ENCODE measurements at places on chromosomes 7 and 10. TPM values are rescaled to one million over a fixed set of nuclear protein-coding genes. Genes with fewer than 3 reads are reported as not detected.

DNA sequence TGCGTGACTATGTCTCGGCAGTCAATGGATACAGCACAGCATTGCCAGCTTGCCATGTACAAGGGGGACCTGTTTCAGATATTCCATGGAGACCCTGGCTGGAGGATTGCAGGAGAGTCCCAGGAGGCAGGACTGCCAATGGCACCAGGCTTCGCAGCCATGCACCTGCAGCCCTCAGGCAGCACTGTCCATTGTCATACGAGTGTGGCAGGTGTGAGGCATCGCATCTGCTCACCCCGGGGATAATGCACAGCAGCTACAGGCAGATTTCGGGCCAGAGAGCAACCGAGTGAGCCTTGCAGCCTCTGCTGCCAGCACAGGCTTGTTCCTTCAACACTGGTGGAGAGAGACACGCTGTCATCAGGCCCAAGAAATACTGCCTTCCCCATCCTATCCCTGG lies 415.1 kb downstream of the PAXIP1 start:
- H3K36me3 ChIP-seq = no peaks in the 10 kb centered on the region
- H3K27ac ChIP-seq = no peak overlapping the region
- H3K4me3 ChIP-seq = no peak overlapping the region
- no peaks in the 10 kb centered on the region for H3K27me3 ChIP-seq

DNA sequence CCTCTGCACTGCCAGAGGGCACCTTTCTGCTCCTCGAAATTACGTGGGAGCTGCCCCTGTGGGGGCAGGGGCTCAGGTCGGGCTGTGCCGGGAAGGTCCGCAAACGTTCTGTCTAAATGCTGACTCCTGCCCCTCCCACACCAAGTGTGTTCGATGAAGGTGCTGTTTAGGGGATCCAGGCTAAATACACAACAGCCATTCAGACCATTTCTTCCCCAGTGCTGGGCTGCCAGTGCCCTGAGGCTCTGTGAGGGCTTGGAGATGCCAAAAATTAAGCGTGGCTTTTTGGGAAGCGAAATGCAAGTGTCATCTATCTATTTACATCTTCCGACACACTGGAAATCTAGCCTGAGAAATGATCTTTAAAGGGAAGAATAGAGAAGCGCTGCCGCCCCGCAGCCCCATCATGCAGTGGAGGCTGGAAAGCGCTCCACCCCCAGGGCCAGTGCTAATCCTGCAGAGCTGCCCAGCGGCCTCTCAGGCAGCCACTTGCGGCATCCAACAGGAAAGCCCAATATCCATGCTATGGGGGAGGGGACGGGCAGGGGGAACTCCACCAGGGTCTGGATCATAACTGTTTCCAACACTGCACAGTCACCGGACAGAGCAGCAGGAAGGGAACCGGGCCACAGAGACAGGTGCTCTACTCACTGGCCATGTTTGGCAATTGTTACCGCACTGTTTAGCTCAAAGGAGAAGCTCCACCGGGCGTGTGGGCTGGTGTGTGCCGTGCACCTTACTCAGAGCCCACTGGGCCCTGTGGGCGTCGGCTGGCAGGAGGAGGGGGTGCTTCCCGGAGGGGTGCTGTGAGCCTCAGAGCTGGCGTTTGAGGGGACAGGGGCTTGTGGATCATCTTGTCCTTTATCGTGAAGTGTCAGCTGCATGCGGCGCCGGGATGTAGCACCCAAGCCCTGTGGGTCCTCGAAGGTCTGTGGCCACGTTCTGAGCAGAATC lies 205.5 kb downstream of the DNAJB6 start:
- H3K27ac ChIP-seq = no peak overlapping the region
- no peak for DNase-seq

GRCh38 chr7:134514663-134515062 lies 12.7 kb upstream of the AKR1B10 start:
- peaks cover 27% of the 10 kb centered on the region for H3K4me1 ChIP-seq
- H3K4me3 ChIP-seq = no peak overlapping the region
- H3K27ac ChIP-seq = no peak overlapping the region
- DNase-seq = no peak

The AKR1D1 gene
- not detected for total RNA-seq

The ADCY1 gene
- 0.40 TPM for total RNA-seq

Data from esophagus squamous epithelium (tissue), 5 donors.